Prostate gland (tissue), 2 donors: ENCODE measurements at places on chromosomes 7 and 10. TPM values are rescaled to one million over a fixed set of nuclear protein-coding genes. Genes with fewer than 3 reads are reported as not detected.

The CYTH3 gene
- total RNA-seq, result 12.3 TPM

The HABP2 gene
- total RNA-seq, result not detected

The FKBP6 gene
- not detected for total RNA-seq

The HMX2 gene
- 1.0 TPM for total RNA-seq

DNA sequence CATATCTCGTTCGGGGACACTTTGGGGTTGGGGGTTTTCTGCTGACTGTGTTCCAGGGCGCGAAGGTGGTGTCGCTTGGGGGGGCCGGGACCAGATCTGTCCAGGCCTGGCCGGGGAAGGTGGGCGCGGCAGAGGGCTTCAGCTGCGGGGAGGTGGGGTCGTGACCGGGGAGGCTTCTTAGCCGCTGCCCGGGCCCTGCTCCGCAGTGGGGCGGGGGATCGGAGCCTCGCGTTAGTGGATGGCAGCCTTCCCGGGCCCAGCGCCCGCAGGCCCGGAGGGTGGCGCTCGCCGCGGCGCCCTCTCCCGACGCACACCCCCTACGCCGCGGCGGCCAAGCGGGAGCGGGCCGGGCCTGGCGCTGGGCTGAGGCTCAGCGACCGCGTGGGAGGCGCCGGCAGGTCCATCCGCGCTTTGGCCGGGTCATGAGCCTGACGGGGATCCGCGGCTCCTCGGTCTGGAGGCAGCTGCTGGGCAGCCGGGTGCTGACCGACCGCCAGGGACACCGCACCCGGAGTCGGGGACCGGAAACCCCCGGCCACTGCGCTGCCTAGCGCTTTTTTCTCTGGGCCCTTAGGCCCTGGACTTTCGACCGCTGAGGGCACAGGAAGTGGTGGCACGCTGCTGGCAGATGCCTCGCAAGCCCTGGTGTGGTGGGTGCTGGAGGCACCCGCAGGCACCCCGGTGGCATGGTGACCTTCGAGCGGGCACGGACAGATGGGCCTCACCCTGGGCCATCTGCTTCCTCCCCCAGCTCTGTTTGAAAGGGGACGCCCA is 1.2 kb downstream of the AGAP3 start:
- peak; percentile 45 for DNase-seq

- no peak for DNase-seq
Observed at GRCh38 chr7:2571409-2571808, 12.6 kb downstream of the IQCE start.

- DNase-seq, result no peak
Observed at GRCh38 chr7:139500770-139501138, 17.3 kb upstream of the KLRG2 start.

DNA sequence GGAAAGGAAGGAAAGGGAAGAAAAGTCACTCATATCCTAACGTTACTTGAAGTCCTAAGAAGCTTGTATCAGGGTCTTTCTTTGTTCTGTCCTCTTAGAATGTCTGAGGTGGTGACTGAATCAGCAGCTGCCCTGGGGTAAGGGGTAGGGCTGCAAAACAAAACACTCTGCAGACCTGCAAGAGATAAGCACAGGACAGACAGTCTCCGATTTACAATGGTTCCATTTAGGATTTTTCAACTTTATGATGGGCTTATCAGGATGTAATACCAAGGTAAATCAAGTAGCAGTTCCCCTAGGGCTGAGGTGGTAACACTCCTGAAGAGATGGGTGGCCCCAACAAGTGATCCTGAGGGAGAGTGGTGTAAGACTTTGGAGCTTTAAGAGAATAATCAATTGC is 16.5 kb downstream of the KDM7A start:
- DNase-seq, result no peak

DNA sequence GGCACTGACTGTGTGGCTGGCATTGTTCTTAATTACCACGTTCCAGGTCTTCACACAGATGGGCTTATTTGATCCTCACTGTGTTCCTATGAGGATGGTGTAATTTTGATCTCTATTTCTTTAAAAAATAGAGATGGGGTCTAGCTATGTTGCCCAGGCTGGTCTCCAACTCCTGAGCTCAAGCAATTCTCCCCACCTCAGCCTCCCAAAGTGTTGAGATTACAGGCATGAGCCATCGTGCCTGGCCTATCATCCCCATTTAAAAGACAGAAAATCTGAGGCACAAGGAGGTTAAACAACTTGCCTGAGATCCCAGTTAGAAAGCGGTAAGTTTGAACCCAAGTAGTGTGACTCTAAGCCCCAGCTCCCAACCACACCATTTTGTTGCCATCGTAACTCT is 17.0 kb upstream of the SRGN start:
- no peak for DNase-seq

- DNase-seq, result peak; percentile 32
Observed at GRCh38 chr7:17275749-17276671, 22.4 kb upstream of the AHR start.

GRCh38 chr7:45229156-45229920 is 71.7 kb downstream of the RAMP3 start:
- no peak for DNase-seq

DNA sequence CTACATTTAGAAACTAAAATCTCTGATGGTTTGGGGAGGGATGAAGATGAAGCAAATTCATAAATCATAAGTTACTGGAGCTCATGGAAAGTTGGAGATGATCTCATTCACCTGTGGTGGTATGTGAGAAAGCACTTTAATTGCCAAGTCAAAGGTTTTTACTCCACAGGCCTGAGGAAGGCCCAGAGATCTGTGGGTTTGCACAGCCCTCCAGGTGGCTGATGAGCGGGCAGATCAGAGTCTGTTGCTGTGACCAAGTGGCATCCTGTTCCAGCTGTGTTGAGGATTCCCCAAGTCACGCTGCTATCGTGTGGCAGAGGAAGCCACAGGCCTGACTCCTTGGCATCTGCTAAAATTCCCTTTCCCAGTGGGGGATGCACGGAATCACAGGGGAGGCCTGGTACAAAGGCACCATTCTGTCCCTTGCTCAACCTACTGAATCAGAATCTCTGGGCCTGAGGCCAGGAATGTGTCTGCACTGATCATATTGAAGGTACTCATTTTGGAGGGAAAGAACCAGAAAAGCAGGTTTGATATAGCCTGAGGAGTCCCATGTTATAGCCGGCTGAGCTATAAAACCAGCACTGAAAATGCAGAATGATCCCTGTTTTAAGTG is 19.7 kb upstream of the DDC start:
- DNase-seq, result peak; percentile 65

DNA sequence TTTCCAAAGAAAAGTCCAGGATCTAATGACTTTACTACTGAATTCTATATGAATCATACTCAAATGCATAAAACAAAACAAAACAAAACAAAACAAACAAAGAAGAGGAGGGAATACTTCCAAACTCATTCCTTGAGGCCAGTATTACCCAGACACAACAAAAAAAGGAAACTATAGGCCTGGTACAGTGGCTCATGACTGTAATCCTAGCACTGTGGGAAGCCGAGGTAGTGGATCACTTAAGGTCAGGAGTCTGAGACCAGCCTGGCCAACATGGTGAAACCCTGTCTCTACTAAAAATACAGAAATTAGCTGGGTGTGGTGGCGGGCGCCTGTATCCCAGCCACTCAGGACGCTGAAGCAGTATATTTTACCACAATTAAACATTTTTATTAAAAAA is 114.6 kb downstream of the NRBF2 start:
- DNase-seq, result no peak

DNA sequence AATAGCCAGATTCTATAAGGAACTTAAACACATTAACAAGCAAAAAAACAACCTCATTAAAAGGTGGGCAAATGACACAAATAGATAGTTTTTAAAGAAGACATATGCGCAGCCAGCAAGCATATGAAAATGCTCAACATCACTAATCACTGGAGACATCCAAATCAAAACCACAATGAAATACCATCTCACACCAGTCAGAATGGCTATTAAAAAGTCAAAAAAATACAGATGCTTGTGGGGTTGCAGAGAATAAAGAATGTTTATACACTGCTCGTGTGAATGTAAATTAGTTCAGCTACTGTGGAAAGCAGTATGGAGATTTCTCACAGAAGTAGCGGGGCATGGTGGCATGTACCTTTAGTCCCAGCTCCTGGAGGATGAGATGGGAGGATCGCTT is 164.0 kb downstream of the CHRM2 start:
- DNase-seq, result no peak

GRCh38 chr7:126529833-126530232 is 722.9 kb downstream of the GRM8 start:
- no peak for DNase-seq

GRCh38 chr10:123843835-123844234 is 47.8 kb downstream of the CPXM2 start:
- no peak for DNase-seq
